ENCODE measurements at places on chromosomes 1 and 21. TPM values are rescaled to one million over a fixed set of nuclear protein-coding genes. Genes with fewer than 3 reads are reported as not detected.

CDC20 gene
- 2.6 TPM for total RNA-seq

AGMAT gene
- total RNA-seq, result 0.26 TPM

B4GALT2 gene
- 106 TPM for total RNA-seq

CAMK1G gene
- total RNA-seq, result 0.58 TPM

OVAAL gene
- total RNA-seq, result not detected

All from pericardium fibroblast (primary cell).